ENCODE measurements at places on chromosomes 1 and 21. TPM values are rescaled to one million over a fixed set of nuclear protein-coding genes. Genes with fewer than 3 reads are reported as not detected.

CCDC181 gene
- total RNA-seq: 3.7 TPM

TSPAN2 gene
- 4.9 TPM for total RNA-seq

OPRD1 gene
- total RNA-seq: not detected

KIAA1614 gene
- total RNA-seq: 0.79 TPM

PCBP3 gene
- 0.78 TPM for total RNA-seq

OR6N1 gene
- 1.9 TPM for total RNA-seq

DENND2D gene
- total RNA-seq: 63.7 TPM

GLMN gene
- 5.6 TPM for total RNA-seq

TRIM46 gene
- not detected for total RNA-seq

CYP4Z1 gene
- total RNA-seq: 7.7 TPM

PRDX6 gene
- 255 TPM for total RNA-seq

BCAR3 gene
- total RNA-seq: 33.5 TPM

OR6K3 gene
- not detected for total RNA-seq

PPIAL4G gene
- total RNA-seq: not detected

ACTL8 gene
- not detected for total RNA-seq

BMP8A gene
- 0.88 TPM for total RNA-seq

MYCL gene
- total RNA-seq: 4.3 TPM

HOOK1 gene
- 11.1 TPM for total RNA-seq

PSRC1 gene
- 2.1 TPM for total RNA-seq

SPRR2D gene
- not detected for total RNA-seq

GBP4 gene
- 23.0 TPM for total RNA-seq
